ENCODE measurements at places on chromosomes 16 and 17.

GRCh38 chr16:5965321-5965720 is 867.7 kb upstream of the EEF2KMT start:
- no peak for DNase-seq

- no peak for DNase-seq
Observed at GRCh38 chr17:34997355-34997862, 17.1 kb downstream of the LIG3 start.

- no peak for DNase-seq
Observed at GRCh38 chr17:41595585-41595984, 8.9 kb upstream of the KRT14 start.

DNA sequence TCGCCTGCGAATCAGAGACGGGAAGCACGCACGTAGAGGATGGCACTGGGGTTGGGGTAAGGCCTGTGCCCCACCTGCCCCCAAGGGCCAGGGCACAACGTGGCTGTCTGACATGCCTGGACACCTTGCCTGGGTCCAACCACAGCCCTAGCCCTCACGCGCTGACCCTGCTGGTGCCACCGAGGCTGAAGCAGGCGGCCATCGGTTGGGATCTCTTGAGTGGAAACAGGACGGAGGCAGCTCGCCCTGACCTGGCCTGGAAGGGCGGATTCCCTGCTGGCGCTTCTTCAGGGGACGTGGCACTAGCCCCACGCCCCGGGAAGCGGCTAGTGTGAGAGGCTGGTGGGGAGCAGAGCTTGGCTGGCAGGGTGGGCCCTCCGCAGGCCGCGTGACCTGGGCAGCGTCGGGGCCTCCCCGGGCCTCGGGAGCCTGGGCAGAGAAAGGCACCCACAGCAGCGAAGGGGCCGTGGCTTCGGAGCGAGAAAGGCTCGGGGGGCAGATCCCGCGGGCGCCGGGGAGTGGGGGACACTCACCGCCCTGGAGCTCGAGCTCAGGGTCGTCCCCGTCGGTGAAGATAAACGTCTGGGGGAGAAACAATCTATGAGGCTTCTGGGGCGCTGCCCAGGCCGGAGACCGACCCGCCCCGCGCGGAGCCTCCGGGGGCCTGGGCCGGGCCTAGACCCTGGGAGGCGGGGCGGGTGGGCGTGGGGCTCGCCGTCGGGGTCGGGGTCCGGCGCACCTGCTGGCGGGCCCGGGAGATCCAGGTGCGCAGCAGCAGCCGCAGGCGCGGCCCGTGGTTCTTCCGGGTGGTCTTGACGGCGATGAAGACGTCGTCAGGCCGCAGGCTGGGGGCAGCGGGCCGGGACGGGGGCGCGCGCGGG is 610 bp downstream of the RFNG start:
- no peak for DNase-seq
